ENCODE measurements at places on chromosomes 7 and 10.

- DNase-seq = peak; percentile 52
Observed at GRCh38 chr10:44975431-44976331, 2.9 kb downstream of the DEPP1 start.

DNA sequence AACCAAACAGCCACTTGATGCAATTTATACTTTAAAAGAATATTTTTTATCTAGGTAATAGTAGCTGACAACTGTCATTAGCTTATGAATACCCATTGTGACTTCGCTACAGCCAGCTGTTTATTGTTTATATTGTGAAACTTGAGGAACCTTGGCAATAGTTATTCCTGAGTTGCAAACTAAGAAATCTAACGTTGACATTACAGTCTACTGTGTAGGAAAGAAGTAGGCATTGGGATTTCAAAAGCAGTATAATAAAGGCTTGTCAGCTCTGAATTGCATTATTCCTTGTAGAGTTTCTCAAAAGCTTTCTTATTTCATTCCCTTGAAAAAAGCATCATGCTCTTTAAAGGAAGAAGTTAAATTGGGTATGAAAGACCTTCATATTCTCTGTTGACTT, 42.7 kb upstream of the OIT3 start:
- no peak for DNase-seq

DNA sequence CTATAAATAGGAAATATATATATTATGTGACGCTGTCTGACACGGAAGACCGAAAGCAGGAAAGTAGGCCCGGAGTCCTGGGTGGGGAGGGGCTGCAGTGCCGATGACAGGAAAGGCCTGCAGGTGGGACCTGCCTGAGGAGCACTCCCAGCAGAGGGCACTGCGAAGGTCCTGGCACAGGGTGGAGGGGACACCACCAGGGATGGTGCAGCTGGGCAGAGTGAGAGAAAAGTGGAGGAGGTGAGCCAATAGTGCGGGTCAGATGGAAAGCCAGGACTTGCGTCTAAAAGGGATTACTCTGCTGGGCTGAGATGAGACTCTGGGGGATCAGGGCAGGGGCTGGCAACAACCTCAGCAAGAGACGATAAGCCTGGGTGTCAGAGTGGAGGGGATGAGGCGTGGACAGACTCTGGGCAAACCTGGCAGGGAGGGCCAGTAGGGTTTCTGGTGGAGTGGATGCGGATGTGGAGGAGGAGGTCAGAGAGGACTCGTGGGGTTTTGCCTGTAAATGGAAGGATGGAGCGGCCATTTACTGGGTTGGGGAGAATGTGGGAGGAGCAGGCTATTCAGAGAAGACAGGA, 118.2 kb upstream of the ZNF746 start:
- DNase-seq = no peak

- peak; percentile 9 for DNase-seq
Observed at GRCh38 chr10:36003688-36004087, 361.6 kb upstream of the FZD8 start.

GRCh38 chr10:133275684-133276092, 980 bp downstream of the ADAM8 start:
- peak; percentile 72 for DNase-seq

GRCh38 chr7:105487579-105488571, 34.2 kb downstream of the PUS7 start:
- DNase-seq = peak; percentile 39

DNA sequence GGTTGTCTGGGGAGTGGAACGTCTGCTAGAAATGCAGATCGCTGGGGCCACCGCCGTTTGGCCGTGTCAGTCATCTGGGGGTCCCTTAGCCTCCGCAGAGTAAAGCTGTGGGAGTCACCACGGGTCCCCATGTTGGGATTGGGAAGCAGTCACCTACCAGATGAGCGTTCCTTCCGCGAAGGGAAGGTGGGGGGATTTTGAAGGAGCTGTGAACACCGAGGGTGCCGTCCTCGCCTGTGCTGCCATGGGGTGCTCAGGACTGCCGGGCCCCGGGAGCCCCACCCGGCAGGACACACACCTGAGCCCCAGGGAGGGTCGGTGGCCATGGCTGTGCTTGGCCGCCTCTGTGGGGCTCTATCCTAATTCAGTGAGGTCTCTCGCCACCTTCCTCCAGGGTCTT, 46.2 kb upstream of the AP5Z1 start:
- DNase-seq = no peak

- no peak for DNase-seq
Observed at GRCh38 chr7:157708919-157709295, 372.1 kb downstream of the DNAJB6 start.

GRCh38 chr7:158469396-158470051, 118.1 kb downstream of the PTPRN2 start:
- DNase-seq = no peak

Data from GM13976 (cell line).